Activated T-helper 1 cell treated with Interleukin-2 at 50 U/mL for 16 hours (primary cell): ENCODE measurements at places on chromosomes 6 and 20.

- no peak for DNase-seq
Observed at GRCh38 chr20:49252556-49253350, 25.1 kb downstream of the ZNFX1 start.

- DNase-seq = no peak
Observed at GRCh38 chr6:96853083-96853482, 15.8 kb upstream of the GPR63 start.

DNA sequence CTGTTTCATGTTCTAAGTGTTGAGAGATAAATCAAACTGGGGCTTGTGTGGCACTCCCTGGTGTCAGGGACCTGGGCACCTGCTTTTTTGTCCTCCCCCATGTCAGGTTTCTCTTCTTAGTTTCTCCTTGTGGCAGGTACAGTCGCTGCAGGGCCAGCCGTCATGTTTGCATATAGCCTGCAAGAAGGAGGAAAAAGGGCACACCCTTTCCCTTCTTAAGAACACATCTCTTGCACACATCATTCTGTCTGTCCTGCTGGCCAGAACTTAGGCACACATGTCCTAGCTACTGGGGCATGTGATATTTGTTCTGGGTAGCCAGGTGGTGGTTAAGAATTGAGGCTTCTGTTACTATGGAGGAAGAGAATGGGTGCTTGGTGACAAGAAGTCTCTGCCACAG lies 27.9 kb downstream of the CDC5L start:
- DNase-seq = no peak

DNA sequence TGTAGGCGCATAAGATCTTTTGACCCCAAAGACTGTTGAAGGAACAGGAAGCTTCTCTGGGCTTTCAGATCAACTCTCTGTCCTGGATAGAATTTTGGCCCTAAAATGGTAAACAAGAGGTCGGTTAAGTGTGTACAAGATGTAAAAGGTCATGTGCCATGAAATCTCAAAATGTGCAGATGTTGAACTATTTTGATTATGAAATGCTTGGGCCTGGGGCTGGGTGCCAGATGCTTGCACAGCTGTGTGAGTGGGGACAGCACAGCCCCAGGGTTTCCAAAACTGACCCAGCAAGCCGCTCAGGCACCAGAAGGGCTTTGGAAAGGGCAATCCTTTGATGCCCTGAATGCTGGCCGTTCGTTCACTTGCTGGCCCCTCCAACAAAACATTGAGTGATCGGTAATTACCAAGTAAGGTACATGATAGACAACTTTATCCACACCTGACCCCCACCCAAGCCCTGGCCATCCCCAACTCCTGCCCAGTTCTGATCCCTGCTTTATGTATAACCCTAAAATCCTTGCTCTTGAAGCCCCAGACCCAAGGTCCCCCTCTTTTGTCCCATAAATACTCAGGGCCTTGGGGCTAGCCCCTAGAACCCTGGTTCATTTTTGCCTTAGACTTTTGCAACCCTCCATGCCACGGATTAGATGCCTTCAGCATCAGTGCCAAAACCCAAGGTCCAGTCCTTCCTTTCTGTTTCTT lies 1.9 kb downstream of the TMEM239 start:
- DNase-seq = no peak
